Upper lobe of right lung (tissue), 1 donor: ENCODE measurements at places on chromosomes 1 and 21. TPM values are rescaled to one million over a fixed set of nuclear protein-coding genes. Genes with fewer than 3 reads are reported as not detected.

TTLL10 gene
- not detected for total RNA-seq

- H3K27ac ChIP-seq = no peak overlapping the region
- no peak overlapping the region for H3K4me3 ChIP-seq
- H3K4me1 ChIP-seq = peaks cover 20% of the 10 kb centered on the region
- DNase-seq = no peak
- H3K36me3 ChIP-seq = peaks cover 47% of the 10 kb centered on the region
- H3K27me3 ChIP-seq = no peaks in the 10 kb centered on the region
Measured at GRCh38 chr1:156721535-156721934, 6.7 kb upstream of the METTL25B start.

GRCh38 chr1:206079135-206079534, 26.2 kb downstream of the RHEX start:
- no peaks in the 10 kb centered on the region for H3K4me1 ChIP-seq
- no peak for DNase-seq
- H3K27ac ChIP-seq = no peak overlapping the region
- H3K4me3 ChIP-seq = no peak overlapping the region
- H3K36me3 ChIP-seq = no peaks in the 10 kb centered on the region

GRCh38 chr1:208997726-208998312, 585.7 kb upstream of the CAMK1G start:
- no peaks in the 10 kb centered on the region for H3K27me3 ChIP-seq
- no peak for DNase-seq
- no peaks in the 10 kb centered on the region for H3K4me1 ChIP-seq
- H3K36me3 ChIP-seq = no peaks in the 10 kb centered on the region
- H3K27ac ChIP-seq = no peak overlapping the region

GRCh38 chr1:150763018-150763417, 2.6 kb downstream of the CTSS start:
- H3K4me1 ChIP-seq = peaks cover 14% of the 10 kb centered on the region
- no peaks in the 10 kb centered on the region for H3K27me3 ChIP-seq
- no peaks in the 10 kb centered on the region for H3K36me3 ChIP-seq
